ENCODE measurements at places on chromosomes 11 and 22. TPM values are rescaled to one million over a fixed set of nuclear protein-coding genes. Genes with fewer than 3 reads are reported as not detected.

Gene HMOX1
- total RNA-seq, result 85.6 TPM

Gene GRM5
- 0.13 TPM for total RNA-seq

Gene DNHD1
- total RNA-seq, result 4.5 TPM

Gene PGA5
- total RNA-seq, result not detected

Gene FGF19
- total RNA-seq, result not detected

Gene FIBP
- total RNA-seq, result 161 TPM

Gene HBD
- not detected for total RNA-seq

Gene SLC16A8
- not detected for total RNA-seq

Gene C11orf65
- not detected for total RNA-seq

Gene CCDC73
- 0.06 TPM for total RNA-seq

Gene OR6A2
- 0.16 TPM for total RNA-seq

Gene TRIM6
- 1.3 TPM for total RNA-seq

Gene CENPM
- total RNA-seq, result 38.7 TPM

Gene RFPL1
- total RNA-seq, result not detected

Gene MMP11
- total RNA-seq, result 8.6 TPM

Gene FXYD2
- total RNA-seq, result 0.32 TPM

Gene GRIK4
- total RNA-seq, result not detected

Gene CPT1B
- 6.8 TPM for total RNA-seq

Gene SLC35C1
- 4.4 TPM for total RNA-seq

Gene TMEM179B
- total RNA-seq, result 21.3 TPM

Gene CDK2AP2
- total RNA-seq, result 22.7 TPM

Gene HBB
- not detected for total RNA-seq

Gene BLID
- 0.16 TPM for total RNA-seq

Gene CHRM4
- total RNA-seq, result 0.16 TPM

Gene SLC1A2
- not detected for total RNA-seq

Gene LSP1
- 0.31 TPM for total RNA-seq

Gene CELSR1
- total RNA-seq, result 74.3 TPM

Gene OR51M1
- not detected for total RNA-seq

Gene NRXN2
- total RNA-seq, result not detected

Gene GLYATL1B
- not detected for total RNA-seq

Gene SULT4A1
- not detected for total RNA-seq

Gene GAL3ST1
- not detected for total RNA-seq

Gene DDI1
- total RNA-seq, result not detected

Gene RPS6KA4
- 27.2 TPM for total RNA-seq

Gene PRCP
- total RNA-seq, result 588 TPM

Gene NAALAD2
- 0.25 TPM for total RNA-seq

Gene OR10D3
- not detected for total RNA-seq

Gene YPEL1
- total RNA-seq, result 8.3 TPM

Gene RIBC2
- 0.44 TPM for total RNA-seq

Gene LIF
- 2.0 TPM for total RNA-seq

Gene HEPACAM
- total RNA-seq, result not detected

Gene PANX3
- total RNA-seq, result not detected

Gene PATE2
- not detected for total RNA-seq

Gene ART5
- not detected for total RNA-seq

Gene CHRDL2
- total RNA-seq, result not detected

Gene CYTH4
- 0.06 TPM for total RNA-seq

Gene AIFM3
- not detected for total RNA-seq

Gene SERHL2
- total RNA-seq, result 1.9 TPM

Gene C22orf31
- total RNA-seq, result not detected

Gene ART1
- not detected for total RNA-seq

Gene GAL
- 0.19 TPM for total RNA-seq

Gene TTC28
- total RNA-seq, result 22.2 TPM

Gene SMIM35
- not detected for total RNA-seq

Gene OMP
- total RNA-seq, result 0.49 TPM

Gene SAA4
- not detected for total RNA-seq

Gene SLC22A6
- total RNA-seq, result not detected

Gene GALNT18
- total RNA-seq, result 137 TPM

Gene OR2AG1
- under 0.01 TPM for total RNA-seq

Gene SYT8
- not detected for total RNA-seq

Gene VSIG2
- total RNA-seq, result 1.1 TPM

All from bladder microvascular endothelial cell (primary cell).